ENCODE measurements at places on chromosomes 11 and 22. TPM values are rescaled to one million over a fixed set of nuclear protein-coding genes. Genes with fewer than 3 reads are reported as not detected.

GRCh38 chr11:71962428-71963038 lies 33.7 kb downstream of the RNF121 start:
- H3K27ac ChIP-seq = peak overlapping the region; percentile 28
- H3K4me3 ChIP-seq = no peak overlapping the region
- peaks cover 25% of the 10 kb centered on the region for H3K36me3 ChIP-seq
- DNase-seq = no peak
- peaks cover 10% of the 10 kb centered on the region for H3K4me1 ChIP-seq

- H3K36me3 ChIP-seq = no peaks in the 10 kb centered on the region
- no peak overlapping the region for H3K27ac ChIP-seq
- H3K27me3 ChIP-seq = no peaks in the 10 kb centered on the region
- no peak overlapping the region for H3K4me3 ChIP-seq
- H3K4me1 ChIP-seq = no peaks in the 10 kb centered on the region
Observed at GRCh38 chr22:34114406-34114805, 194.1 kb upstream of the LARGE1 start.

Gene SLC22A8
- not detected for total RNA-seq

- H3K27me3 ChIP-seq = no peaks in the 10 kb centered on the region
- no peaks in the 10 kb centered on the region for H3K36me3 ChIP-seq
- no peaks in the 10 kb centered on the region for H3K4me1 ChIP-seq
- DNase-seq = peak; percentile 67
Observed at GRCh38 chr11:72349616-72350218, 84.6 kb downstream of the CLPB start.

Gene SYT7
- total RNA-seq = 2.2 TPM

DNA sequence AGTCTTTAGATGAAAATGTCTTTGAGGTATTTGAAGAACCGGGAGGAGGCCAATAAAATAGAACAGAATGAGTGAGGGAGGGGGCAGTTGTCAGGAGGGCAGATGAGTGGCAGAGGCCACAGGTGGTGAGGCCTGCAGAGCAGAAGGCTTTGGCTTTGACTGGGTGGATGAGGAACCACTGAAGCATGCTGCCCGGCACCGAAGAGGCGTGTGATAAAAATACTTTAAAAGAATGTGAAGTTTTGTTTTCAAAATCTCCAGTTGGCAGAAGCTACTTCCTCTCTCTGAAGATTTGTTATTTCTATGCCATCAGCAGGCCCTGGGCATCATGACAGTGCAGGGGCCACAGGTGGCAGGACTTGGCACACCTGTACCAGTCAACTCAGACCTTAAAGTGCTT lies 6.3 kb downstream of the MS4A12 start:
- no peaks in the 10 kb centered on the region for H3K27me3 ChIP-seq
- no peak for DNase-seq
- H3K27ac ChIP-seq = no peak overlapping the region
- H3K4me1 ChIP-seq = no peaks in the 10 kb centered on the region

- no peak overlapping the region for H3K27ac ChIP-seq
- H3K27me3 ChIP-seq = no peaks in the 10 kb centered on the region
- no peak overlapping the region for H3K4me3 ChIP-seq
- no peak for DNase-seq
- no peaks in the 10 kb centered on the region for H3K36me3 ChIP-seq
- H3K4me1 ChIP-seq = peaks cover 4% of the 10 kb centered on the region
Observed at GRCh38 chr11:65366340-65366773, 11.8 kb downstream of the TIGD3 start.

- H3K4me1 ChIP-seq = peaks cover 38% of the 10 kb centered on the region
- H3K27me3 ChIP-seq = no peaks in the 10 kb centered on the region
- no peaks in the 10 kb centered on the region for H3K36me3 ChIP-seq
- DNase-seq = no peak
- no peak overlapping the region for H3K4me3 ChIP-seq
- no peak overlapping the region for H3K27ac ChIP-seq
Observed at GRCh38 chr22:28412109-28412508, 267.5 kb downstream of the TTC28 start.
